Kasumi-1 (cell line): ENCODE measurements at places on chromosomes 16 and 17.

- DNase-seq: no peak
Measured at GRCh38 chr17:74408815-74409214, 23.1 kb upstream of the GPRC5C start.

DNA sequence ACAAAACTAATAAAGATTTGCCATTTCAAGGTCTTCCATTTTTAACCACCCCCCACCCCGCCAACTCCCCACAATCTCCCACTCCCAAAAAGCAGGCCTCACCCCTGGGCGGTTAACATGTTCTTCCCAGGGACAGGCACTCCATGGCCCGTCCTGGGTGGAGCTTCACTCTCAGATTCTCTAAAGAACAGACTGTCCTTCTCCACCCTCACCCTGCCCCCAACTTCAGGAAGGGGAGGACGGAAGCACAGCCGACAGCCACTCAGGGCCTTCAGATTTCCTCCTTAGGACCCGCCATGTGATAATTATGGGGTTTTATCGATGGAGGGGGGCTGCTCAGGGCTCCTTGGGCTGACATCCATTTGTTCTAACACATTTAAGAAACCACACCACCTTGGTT, 61.9 kb downstream of the ZFHX3 start:
- DNase-seq: no peak

DNA sequence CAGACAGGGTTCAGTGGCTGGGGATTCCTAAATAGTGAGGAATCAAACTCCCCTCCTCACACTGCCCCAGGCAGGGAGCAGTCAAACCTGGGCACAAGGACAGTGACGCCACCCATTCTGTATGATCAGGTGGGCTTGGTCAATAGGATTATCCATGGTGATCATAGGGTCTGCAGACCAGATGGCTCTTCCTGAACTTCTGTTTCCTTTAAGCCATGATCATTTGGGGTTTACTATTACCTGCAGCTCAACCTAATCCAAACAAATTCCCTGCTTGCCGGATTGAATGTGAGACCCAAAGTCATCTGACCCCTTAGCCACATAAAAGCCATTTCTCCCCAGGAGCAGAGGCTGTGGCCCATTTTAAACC, 54.3 kb downstream of the PLXDC1 start:
- no peak for DNase-seq

DNA sequence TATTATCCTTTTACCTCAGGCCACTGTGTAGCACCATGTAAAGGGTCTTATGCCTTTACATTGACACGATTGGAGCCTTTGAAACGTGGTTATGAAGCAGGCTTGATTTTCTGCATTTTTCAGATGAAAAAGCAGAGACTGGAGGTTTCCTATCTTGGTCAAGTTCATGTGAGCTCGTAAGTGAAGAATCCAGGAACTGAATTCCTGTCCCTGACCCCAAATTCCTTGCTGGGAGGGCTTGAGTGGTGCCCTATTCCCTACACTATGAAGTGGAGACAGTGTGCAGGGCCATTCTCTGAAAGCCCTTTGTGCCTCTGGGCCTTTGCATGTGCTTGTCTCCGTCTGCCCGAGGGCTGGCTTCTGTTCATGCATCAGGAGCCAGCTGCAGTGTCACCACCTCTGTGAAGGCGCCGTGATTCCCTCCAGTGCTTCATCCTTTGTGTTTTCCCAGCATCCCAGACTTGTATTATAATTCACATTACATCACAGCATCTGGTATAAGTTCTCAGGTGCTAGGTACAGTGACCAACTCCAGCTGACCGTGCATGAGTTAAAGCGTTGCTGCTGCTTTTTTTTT, 181.1 kb downstream of the SNX29 start:
- no peak for DNase-seq

GRCh38 chr16:73062001-73062616, 14.2 kb upstream of the ZFHX3 start:
- no peak for DNase-seq

GRCh38 chr17:81483085-81483861, 29.3 kb downstream of the ACTG1 start:
- peak; percentile 95 for DNase-seq

DNA sequence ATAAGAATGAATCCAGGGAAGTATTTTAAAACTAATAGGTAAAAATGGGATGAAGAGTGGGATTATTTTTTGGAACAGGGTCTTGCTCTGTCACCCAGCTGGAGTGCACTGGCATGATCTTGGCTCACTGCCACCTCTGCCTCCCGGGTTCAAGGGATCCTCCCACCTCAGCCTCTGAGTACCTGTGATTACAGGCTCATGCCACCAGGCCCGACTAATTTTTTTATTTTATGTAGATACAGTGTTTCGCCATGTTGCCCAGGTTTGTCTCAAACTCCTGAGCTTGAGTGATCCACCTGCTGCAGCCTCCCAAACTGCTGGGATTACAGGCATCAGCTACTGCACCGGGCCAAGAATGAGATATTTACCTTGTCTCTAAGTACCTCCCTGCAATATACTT, 22.1 kb downstream of the NSMCE1 start:
- no peak for DNase-seq
